ENCODE measurements at places on chromosomes 4 and X.

- DNase-seq = no peak
Measured at GRCh38 chr4:22670956-22671355, 21.8 kb upstream of the GBA3 start.

DNA sequence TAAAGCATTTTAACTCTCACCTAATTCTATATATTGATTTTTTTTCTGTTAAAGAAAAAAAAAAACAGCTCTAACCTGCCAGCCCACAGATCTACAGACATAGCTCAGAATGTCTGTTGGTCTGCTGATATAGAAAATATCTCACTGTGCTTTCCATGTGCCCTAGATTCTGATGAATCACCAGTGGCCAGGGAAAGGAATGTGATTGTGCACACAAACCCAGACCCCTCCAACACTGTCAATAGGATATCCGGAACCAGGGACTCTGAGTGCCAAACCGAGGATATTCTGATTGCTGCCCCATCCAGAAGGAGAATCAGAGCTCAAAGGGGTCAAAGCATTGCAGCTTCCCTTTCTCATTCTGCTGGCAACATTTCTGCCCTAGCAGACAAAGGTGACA, 12.1 kb upstream of the SCML1 start:
- DNase-seq = no peak

GRCh38 chrX:130267956-130268448, 697 bp downstream of the ZNF280C start:
- no peak for DNase-seq

GRCh38 chr4:70927502-70928137, 25.5 kb downstream of the MOB1B start:
- DNase-seq = no peak

DNA sequence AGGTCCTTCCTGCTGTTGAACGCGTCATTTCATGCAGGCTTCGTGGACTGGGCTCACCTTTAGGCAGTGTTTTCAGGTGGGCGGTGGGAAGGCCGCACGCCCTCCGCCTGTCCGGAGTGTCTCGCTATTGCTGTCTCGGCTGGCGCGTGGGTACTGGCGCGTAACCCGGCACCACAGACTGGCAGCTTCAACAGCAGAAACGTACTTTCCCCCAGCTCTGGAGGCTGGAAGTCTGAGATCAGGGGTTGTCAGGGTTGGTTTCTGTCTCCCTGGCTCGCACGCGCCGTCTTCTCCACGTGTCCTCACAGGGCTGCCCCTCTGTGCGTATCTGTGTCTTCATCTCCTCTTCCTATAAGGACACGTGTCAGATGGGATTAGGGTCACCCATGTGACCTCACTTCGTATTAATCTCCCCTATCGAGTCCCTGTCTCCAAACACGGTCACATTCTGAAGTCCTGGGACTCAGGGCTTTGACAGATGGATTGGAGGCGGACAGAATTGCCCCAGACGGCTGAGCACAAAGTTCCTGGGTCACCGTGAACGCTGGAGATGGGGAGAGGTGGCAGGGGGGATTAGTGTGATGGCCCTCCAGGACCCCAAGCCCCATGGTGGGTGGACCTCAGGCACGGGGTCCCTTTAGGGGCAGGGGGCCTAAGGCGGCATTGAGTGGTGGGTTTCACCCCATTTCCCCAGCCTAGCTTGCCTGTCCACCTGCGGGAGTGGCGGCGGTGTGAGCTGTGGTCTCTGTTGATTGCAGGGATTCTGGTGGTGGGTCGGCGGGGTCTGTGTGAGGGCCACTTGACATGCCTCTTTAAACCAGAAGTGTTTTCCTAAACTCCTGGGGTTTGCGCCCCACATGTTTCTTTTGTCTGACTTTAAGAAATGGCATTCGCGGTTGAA, 83.4 kb upstream of the LRPAP1 start:
- no peak for DNase-seq

DNA sequence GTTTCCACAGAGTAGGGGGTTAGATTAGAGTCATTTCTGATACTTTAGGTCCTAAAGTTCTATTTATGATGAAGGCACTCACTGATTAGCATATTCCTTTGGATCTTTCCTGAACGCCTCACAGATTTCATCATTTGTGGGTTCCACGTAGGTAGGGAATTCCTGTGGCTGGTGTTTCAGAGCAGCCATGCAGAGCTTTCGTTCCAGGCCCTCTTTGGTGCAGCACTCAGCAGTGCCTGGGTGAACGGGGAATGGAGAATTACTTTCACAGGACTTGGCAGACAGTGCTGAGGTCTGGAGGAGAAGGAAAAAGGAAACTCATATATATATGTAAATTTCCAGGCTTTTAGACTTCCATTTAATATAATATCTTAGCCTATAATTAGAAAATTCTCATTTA, 18.5 kb downstream of the GC start:
- DNase-seq = no peak

DNA sequence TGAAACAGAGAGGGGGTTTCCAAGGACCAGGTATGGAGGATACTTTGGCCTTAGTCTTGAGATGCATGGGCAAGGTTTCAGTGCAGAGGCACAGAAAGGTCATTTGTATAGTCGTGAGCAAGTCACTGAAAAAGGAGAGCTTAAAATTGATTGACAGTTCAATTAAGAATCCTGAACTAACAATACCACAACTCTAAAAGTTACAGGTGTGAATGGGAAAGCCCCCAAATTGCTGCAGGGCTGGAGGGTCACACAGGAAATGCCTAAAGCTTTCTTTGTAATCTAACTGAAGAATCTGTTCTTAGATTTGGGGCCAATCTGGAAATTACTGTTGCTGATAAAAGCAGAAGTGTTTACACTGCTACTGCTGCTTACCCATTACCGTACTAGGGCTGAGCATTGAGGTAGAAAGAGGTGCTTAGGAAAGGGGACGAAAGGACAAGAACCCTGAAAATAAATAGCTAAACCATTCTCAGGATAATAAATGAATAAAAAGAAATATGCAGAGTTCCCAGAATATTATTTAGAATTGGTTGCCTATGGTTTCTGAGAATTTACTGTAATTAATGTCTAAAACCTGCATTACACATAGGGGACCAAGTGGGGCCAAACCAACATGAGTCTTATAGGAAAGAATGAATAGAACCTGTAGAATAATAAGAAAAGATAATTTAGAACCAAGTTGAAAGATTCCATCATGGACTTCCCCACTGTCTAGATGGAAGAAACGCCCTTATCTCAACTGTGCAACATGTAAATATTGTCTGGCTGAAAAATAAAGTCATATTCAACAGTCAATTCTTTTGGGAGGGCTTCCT, 91.9 kb upstream of the PPP1R2C start:
- no peak for DNase-seq

- no peak for DNase-seq
Measured at GRCh38 chr4:103664436-103665075, 55.2 kb downstream of the TACR3 start.

DNA sequence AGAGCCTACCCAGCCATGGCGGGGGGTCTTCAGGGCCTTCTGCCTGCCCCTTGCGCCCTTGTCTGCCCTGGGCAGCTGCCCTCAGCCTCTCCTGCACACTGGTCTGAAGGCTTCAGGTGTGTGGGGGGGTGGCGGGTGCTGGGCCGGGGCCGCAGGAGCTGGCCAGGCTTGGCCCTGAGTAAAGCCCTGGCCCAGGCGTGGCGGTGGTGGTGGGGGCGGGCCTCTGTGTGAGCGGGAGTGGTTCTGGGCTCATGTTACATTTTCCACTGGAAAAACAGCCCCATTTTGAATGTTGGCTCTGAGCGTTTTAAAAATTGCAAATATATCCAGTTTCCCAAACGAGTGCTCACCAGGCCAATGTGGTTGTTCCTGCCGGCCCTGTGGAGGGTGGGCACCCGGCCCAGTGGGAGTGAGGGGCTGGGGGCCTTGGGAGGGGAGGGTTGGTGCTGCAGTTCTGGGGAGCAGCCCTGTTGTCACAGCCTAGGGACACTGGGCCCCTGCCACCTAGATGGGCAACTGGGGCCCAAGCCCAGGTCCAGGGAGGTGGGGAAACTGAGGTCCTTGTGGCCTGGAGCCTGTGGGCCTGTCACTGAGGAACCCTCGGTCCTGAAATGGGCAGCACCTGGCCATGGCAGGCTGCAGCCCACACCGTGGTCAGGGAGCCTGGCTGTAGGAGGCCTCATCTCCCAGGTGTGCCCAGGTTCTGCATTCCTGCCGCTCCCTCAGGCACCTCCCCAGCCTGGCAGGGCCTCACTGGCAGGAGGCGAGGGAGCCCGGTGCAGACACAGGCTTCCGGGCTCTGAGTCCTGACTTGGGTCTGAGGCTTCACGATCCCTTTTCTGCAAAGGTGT, 28.3 kb downstream of the FGFRL1 start:
- DNase-seq = peak; percentile 17

- no peak for DNase-seq
Measured at GRCh38 chr4:59240011-59240410, 1960.1 kb upstream of the ADGRL3 start.

DNA sequence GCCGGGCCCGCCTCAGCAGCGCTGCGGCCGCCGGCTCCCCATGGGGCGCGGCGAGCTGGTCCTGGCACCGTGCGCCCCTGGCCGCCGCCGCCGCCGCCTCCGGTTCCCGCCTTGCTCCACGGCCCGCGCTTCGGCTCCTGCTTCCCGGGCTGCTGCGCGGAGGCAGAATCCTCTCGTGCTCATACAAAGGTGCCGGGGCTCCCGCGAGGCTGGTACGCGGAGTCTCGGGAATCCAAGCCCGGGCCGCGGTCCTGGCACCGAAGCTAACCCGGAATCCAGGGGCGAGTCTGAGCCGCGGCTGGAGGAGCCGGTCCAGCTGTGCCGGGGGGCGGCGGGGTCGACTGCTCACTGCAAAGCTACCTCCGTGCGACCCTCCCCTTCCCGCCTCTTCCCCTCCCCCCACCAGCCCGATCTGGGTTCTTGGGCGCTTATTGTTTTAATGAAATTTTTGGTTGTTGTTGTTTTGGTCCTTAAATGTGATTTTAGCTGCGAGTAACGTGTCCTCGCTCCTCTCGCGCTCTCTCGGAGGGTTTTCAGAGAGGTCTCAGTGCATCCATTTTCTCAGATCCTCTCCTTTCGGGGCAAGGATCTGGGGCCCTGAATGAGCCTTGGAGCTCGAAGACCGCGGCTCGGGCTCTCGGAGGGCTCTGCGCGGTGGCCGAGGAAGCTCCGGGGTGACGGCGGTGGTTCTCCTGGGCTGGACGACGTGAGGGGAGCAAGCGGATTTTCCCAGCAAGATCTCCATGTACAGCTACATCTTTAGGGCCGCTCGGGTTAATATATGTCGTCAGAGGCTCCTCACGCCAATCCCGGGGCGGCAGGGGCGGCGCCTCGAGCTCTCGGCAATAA, at the start of gene HAND2:
HAND2 (minus strand) TSS at position 753 of the 849 bp plus-strand sequence. CDS start 940 bp downstream, outside the sequence.
- DNase-seq = no peak

DNA sequence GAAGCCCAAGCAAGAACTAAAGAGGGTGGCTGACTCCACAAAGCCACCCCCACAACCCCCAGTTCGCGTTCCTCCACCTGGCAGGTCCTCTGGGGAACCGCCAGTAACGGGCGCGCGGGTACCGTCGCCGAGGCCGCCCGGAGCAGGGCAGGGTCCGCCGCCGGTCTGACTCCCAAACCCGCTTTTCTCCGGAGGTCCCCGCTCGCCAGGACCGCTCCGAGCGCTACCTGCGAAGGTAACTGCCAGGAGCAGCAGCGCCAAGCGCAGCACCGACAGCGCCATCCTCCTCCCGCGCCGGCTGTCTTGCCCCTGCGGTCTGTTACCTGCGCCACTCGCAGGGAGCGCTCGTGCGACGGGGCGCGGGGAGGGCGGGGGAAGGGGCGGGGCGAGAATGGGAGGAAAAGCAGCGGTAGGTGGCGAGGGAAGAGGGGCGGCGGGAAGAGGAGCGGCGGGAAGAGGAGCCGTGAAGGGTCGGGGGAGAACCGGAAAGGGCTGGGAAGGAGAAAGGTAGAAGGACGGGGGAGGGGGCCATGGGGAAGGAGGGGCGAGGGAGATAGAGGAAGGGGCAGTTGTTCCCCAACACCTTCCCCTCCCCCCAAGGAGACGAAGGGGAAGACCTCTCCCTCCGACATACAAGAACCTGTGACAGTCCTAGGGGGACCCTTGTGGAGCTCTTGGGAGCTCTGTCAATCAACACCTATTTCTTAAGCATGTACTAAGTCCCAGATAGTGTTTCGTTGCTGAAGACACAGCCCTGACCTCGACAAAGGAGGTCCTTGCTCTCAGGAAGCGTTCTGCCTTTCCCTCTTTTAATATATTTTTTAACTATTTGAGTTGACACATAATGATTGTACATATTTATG, at the start of gene SPINK2:
SPINK2 (minus strand) TSS at position 321 of the 863 bp plus-strand sequence; CDS start at position 282, 39 bp downstream.
- DNase-seq = no peak

- DNase-seq = no peak
Measured at GRCh38 chr4:5712931-5713330, 1.9 kb downstream of the EVC start.

- peak; percentile 54 for DNase-seq
Measured at GRCh38 chr4:100391863-100392262, 126.0 kb downstream of the EMCN start.

DNA sequence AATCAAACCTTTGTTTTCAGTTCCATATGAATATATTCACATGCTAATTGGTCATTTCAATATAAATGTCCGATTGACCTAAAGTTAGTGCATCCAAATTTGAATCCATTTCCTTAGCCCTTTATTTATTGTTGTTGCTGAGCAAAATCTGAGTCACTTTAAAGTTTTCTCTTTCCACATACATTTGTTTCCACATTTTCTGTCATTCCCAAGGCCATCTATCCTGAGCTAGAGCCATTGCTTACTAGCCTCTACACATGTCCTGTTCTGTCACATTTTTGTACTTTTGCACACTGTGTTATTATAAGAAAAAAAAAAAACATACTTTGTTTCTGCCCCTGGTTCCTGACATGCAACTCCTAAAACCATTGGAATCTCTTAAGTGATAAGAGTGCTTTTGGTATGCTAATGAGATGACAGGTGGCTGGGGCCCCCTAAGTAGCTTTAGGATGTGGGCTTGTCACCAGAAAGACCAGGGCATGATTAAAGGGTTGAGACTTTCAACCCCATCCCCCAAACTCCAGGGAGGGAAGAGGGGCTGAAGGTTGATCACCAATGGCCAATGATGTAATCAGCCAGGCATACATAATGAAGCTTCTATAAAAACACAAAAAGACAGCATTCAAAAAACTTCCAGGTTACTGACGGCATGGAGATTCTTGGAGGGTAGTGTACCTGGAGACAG, 353.3 kb upstream of the MAGEB16 start:
- no peak for DNase-seq

DNA sequence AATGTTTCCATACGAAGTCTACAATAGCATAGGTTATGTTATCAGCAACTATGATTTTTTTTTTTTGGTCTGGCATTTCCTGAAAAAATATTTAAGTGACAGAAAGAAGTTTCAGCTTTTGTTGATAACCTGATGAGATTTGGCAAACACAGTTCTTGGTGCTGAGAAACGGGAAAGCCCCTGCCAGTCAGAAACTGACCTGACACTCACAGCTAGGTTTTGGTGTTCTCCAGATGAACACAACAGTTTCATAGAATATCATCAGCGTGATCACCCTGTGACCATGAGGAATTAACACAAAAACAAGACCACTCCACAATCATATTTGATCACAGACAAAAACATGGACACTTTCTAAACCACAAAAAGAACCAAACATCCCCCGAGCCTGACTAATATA, 152.5 kb upstream of the DCAF8L1 start:
- no peak for DNase-seq

GRCh38 chr4:32207456-32207855, 1487.3 kb downstream of the PCDH7 start:
- no peak for DNase-seq

- DNase-seq = no peak
Measured at GRCh38 chr4:183197140-183197539, 98.1 kb downstream of the WWC2 start.

- DNase-seq = no peak
Measured at GRCh38 chr4:921830-922331, 10.2 kb downstream of the GAK start.

GRCh38 chr4:101163936-101164335, 183.4 kb downstream of the PPP3CA start:
- DNase-seq = no peak

All from LNCaP clone FGC (cell line).